MG63 (cell line): ENCODE measurements at places on chromosomes 6 and 20. TPM values are rescaled to one million over a fixed set of nuclear protein-coding genes. Genes with fewer than 3 reads are reported as not detected.

DNA sequence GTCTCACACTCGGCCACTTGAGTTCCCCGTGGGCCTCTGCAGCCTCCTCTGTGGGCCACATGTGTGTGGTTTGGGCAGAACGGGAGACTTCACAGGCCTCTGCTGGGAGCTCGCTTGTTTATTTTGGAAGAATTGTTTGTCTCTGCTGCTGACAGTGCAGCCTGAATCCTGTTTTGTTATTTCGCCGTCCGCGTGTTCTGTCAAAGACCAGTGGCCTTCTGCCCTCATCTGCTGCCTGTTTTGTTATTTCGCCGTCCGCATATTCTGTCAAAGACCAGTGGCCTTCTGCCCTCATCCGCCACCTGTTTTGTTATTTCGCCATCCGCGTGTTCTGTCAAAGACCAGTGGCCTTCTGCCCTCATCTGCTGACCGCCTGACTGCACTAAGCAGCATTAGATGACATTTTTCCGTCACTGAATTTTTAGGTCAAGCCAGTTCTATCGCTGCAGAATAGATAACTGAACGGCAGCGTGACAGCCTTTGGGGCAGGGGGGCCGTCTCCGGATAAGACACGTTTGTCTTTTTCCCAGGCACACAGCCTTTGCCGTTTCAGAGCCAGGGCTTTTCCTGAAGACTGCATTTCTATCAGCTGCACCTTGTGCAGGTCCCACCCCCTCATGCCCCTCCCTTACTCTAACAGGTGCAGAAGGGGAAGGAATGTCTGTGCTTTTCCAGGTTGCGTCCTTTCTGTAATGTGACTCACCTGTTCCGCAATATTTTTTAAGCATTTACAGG is 158.5 kb upstream of the AFDN start:
- no peak for DNase-seq

- no peak for DNase-seq
Measured at GRCh38 chr6:32627249-32627648, 10.0 kb upstream of the HLA-DQA1 start.

GRCh38 chr6:126907996-126908395 is 210.5 kb upstream of the RSPO3 start:
- DNase-seq, result no peak

DNA sequence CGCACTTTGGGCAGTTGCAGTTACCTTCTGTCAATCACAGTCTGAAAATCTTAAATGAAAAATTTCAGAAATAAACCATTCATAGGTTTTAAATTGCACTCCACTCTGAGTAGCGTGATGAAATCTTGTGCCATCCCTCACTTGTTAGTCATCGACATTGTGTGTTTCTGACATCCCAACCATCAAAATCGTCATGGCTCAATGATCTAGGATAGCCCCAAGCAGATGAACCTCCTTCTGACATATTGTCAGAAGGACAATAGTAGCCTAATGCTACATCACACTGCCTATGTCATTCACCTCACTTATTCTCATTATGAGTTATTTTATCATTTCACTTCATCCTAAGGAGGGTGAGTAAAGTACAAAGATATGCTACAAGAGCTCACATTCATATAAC is 284.8 kb downstream of the PTPRK start:
- DNase-seq, result no peak

DNA sequence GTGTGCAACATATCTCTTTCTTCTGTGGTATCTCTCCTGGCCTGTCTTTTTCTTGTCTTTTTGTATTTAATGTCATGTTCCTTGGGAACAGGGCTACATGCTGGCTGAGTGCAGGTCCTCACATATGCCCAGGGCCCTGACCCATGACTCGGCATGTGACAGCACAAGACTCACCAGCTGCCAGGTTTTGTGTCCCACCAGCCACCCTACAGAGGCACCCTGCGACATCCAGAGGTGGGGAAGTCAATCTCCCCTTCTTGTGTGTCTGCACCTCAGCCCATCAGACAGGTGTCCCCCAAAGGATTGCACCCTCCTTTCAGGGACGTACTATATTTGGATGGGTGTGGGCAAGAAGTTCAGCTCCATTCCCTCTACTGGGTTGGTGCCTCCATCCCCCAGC is 576.3 kb downstream of the RNF144B start:
- DNase-seq, result no peak

DNA sequence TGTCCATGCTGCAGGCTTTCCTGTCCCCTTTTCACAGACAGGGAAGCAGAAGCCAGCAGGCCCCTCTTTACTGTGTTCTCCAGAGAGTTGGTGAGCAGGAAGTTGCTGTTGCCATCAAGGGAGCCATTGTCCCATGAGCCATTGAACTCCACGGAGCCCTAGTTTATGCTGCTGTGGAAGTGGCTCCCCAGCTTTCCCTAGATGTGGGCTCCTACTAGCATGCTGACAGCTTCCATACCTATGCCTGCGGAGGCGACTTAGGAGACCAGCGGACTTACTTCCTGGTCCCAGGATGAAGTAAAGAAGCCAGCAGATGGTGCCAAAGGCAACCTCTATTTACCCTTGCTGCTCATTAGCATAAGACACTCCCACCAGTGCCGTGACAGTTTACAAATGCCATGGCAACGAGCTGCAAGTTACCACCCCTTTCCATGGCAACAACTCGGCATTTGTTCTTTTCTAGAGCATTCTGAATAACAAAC is 30.8 kb upstream of the FKBP1A start:
- DNase-seq, result no peak

Gene CCN6
- not detected in 2 replicates for total RNA-seq

Gene CCN5
- 0.07 TPM in 1 of 2 replicates, not detected in the other for total RNA-seq

Gene FAM83C
- total RNA-seq, result not detected in 2 replicates

Gene KCNK16
- not detected in 2 replicates for total RNA-seq

Gene SYCP2
- 0.16 and 1.2 TPM in 2 replicates for total RNA-seq
